ENCODE measurements at places on chromosomes 6 and 20.
A peak's percentile ranks its signal among the peaks of the same experiment; 100 is the strongest.

- no peak for DNase-seq
Observed at GRCh38 chr20:32391003-32391402, 32.9 kb downstream of the ASXL1 start.

DNA sequence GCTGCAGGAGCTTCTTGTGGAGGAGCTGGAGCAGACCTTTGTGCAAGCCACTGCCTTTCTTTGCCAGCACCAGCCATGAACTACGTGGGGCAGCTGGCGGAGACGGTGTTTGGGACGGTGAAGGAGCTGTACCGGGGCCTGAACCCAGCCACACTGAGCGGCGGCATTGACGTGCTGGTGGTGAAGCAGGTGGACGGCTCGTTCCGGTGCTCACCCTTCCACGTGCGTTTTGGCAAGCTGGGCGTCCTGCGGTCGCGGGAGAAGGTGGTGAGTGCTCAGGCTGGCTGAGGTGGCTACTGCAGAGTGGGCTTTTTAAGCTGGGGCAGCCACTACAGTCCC is 5.1 kb downstream of the LPIN3 start:
- DNase-seq = no peak

GRCh38 chr6:142702501-142703460 is 242.2 kb downstream of the HIVEP2 start:
- peak; percentile 72 for DNase-seq

GRCh38 chr6:30542915-30543314 is 13.4 kb downstream of the GNL1 start:
- DNase-seq = no peak

- no peak for DNase-seq
Observed at GRCh38 chr6:122472022-122472340, 374 bp upstream of the SERINC1 start.

DNA sequence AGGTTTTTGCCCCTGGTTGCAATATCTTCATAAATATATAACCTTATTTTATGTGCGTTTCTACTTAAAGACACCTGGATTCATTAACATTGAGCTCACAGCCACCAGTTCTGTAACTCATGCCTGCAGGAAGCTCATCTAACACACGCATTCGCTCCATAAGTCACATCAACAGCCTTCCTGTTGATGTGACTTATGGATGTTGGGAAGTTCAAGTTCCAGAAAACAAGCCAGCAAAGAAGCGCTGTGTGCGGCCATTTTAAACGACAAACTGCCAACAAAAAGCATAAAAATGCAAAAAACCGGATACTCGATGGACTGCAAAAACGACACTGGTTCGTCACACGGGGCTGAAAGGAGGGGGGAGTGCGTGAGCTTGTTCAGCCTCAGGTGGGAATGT is 77.9 kb upstream of the NFATC2 start:
- DNase-seq = no peak

DNA sequence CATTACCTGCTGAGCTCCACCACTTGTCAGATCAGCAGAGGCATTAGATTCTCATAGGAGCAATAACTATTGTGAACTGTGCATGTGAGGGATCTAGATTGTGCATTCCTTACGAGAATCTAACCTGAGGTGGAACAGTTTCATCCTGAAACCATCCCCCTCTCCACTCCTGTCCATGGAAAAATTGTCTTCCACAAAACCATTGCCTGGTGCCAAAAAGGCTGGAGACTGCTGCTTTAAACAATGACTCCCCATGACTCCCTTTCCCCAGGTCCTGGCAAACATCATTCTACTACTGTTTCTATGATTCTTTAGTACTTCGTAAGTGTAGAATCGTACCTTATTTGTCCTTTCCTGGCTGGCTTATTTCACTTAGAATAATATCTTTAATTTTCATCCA is 9.7 kb upstream of the DYNLRB1 start:
- no peak for DNase-seq

DNA sequence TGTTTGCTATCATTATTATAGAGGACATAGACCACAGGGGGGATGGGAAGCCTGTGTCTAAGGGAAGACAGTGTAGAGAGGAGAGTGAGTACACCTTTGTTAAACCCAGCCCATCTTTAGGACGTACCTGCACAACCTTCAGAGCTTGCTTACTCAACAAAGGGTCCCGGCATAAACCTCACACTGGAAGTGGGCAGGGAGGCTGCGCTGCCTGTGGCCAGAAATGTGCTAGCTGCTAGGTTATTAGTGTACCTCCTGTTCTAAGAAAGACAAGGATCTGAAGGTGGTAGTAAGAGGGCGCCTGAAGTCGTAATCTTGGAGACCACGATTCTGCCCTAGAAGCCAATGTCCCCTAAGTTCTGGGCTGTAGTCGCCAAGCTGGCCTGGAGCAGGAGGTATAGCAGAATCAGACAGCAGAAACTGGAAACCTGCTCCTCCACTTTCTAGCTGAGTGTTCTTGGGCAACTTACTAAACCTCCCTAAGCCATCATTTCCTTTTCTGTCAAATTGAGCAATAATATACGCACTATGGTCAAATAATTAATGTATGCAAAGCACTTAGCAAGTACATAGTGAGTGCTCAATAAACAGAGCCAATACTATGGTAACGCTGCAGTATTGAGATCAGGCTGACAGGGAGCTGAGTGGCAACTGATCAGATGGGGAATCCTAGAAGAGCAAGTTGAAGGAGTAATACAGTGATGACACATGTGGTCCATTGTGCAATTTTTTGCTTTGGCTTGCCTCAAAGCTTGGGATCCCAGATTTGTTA is 16.8 kb upstream of the AKIRIN2 start:
- no peak for DNase-seq

DNA sequence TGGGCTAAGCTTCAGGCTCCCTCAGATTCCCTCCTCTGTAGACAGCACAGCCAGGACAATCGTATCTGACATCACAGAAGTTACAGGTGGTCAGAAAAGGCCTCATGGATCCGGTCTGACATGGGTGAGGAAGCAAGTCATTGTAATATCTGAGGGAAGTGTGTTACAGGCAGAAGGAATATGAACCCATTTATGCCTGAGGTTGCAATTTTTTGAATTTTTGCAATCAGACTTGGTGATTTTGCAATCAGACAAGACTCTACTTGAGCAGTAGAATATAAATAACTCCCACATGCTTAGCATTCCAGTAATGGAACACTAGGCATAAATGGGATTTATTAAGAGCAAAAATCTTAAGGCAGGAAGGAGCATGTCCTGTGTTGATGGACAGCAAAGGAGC is 52.1 kb downstream of the CBLN4 start:
- DNase-seq = no peak

DNA sequence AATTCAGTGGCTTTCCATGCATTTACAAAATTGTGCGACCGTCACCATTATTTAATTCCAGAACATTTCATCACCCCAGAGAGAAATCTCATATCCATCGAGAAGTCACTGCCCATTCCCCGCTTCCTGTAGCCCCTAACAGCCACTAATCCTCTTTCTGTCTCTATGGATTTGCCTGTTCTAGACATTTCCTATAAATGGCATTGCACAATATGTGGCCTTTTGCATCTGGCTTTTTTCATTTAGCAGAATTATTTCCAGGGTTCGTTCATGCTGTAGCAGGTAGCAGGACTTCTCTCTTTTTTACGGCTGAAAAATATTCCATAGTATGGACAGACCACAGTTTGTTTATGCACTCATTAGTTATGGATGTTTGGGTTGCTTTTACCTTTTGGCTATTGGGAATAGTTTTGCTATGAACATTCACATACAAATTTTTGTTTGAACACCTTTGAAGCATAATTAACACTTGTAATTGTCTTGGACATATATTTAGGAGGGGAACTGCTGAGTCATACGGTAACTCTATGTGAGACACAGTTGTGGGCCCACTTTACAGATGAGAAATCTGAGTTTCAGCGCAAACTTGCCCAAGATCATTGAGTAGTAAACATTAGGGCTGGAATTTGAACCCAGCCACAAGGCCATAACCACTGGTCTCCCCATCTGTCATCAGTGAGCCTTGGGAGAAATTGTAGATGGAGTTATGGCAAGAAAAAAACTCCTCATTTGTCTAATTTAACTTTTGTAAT is 126.9 kb downstream of the BMP7 start:
- DNase-seq = no peak

- no peak for DNase-seq
Observed at GRCh38 chr20:8209061-8209460, 77.0 kb downstream of the PLCB1 start.

- DNase-seq = no peak
Observed at GRCh38 chr6:119985952-119986736, 636.6 kb upstream of the MAN1A1 start.

GRCh38 chr6:115271434-115271833 is 789.3 kb downstream of the FRK start:
- DNase-seq = no peak

DNA sequence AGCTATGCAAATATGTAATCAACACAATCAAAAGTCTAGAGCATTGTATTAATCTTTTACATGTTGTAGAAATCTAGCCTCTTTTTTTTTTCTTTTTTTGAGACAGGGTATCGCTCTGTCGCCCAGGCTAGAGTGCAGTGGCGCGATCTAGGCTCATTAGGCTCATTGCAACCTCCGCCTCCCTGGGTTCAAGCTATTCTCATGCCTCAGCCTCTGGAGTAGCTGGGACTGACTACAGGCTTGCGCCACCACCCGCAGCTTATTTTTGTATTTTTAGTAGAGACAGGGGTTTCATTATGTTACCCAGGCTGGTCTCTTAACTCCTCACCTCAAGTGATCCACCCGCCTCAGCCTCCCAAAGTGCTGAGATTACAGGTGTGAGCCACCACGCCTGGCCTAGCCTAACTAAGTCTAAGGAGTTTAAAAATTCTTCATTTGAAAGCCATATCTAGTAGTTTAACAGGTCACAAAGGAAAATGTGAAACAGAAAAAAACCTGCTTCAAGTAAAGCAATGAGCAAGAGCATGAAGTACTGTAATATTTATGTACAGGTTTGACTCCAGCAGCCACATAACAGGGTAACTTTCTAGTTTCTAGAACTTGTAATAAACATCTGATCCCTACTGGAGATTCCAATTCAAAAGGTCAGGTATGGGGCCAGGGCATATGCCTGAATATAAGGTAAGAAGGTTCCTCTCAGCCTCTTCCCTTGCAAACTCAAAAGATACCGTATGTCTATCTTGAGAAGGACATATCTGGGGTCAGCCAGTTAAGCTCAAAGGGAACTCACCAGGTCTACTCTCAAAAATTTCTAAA is 4.4 kb downstream of the CPNE1 start:
- no peak for DNase-seq

- DNase-seq = no peak
Observed at GRCh38 chr20:63032861-63033793, 26.4 kb upstream of the BHLHE23 start.

DNA sequence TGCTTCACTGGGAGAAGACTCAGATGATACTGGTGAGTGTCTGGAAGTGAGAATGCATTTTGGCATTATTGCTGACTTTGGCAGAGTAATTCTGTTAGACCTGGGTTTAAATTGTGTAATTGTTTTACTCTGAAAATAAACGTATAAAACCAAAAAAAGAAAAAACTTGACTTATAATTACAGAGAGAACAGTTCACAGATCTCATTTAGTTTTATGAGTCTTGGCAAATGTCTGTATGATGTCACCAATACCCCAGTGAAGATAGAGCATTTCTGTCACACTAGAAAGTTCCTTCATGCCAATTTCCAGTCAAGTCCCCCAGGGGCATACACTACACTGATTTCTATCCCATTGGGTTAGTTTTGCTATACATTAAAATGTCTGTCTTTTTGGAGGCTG is 67.3 kb downstream of the SMAP1 start:
- DNase-seq = no peak

GRCh38 chr20:8997701-8998117 is 71.2 kb upstream of the PLCB4 start:
- DNase-seq = no peak

- DNase-seq = no peak
Observed at GRCh38 chr20:38727607-38728190, 3.4 kb downstream of the SLC32A1 start.

GRCh38 chr6:45419571-45420082 is 41.9 kb upstream of the SUPT3H start:
- DNase-seq = no peak

GRCh38 chr6:159376516-159377158 is 207.4 kb downstream of the FNDC1 start:
- DNase-seq = no peak

DNA sequence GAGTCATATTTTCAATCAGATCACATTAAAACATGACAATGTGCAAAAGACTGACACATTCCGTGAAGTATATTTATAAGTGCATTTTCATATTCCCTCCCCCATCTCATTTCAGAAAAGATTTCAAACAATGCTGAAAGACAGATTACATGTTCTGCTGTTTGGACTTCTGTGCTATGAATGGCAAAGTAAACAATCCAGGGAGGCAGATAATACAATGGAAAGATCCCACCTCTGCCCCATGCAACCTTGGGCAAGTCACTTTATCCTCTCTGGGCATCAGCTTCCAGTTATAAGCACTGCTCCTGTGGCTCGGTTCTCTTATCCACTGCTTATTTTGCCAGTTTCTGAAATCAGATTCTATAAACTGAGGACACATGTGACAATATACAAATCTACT is 110.2 kb downstream of the RCAN2 start:
- no peak for DNase-seq

GRCh38 chr6:41074692-41075436 is 2.1 kb downstream of the NFYA start:
- no peak for DNase-seq

GRCh38 chr20:41142245-41142644 is 4.9 kb downstream of the PLCG1 start:
- no peak for DNase-seq

DNA sequence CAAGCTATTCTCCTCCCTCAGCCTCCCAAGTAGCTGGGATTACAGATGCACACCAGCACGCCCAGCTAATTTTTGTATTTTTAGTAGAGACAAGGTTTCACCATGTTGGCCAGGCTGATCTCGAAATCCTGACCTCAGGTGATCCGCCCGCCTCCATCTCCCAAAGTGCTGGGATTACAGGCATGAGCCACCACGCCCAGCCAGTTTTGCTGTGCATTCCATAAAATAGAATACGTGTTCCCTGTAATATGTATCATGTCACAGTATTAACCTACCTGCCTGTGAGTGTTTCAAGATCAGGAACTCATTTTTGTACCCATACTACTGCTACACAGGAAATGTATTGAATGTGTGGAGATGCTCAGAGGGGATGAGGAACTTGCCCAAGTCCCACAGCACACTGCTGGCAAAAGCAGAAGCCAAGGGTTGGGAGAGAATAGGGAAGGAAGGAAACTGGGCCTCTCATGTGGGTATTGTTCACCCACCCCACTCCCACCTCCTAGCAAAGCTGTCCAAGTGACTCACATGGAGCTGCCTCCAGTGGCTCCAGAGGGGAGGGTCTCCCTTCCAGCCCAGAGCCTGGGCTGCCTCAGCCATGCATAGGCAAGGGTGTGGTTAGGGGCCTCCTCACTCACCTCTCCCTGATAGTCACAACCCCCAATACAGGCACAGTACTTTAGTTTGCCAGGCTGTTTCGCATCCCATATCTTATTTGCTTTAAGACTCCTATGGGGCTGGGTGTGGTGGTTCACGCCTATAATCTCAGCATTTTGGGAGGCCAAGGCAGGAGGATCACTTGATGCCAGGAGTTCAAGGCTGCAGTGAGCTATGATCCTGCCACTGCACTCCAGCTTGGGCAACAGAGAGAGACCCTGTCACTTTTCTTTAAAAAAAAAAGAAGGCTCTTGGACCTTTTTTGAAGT is 9.4 kb downstream of the HM13 start:
- peak; percentile 46 for DNase-seq

- DNase-seq = no peak
Observed at GRCh38 chr20:20425823-20426654, 58.1 kb downstream of the INSM1 start.

GRCh38 chr6:161141173-161141572 is 132.7 kb downstream of the AGPAT4 start:
- DNase-seq = no peak

- DNase-seq = no peak
Observed at GRCh38 chr6:46234156-46234556, 63.4 kb upstream of the ENPP5 start.
